Glomerular endothelial cell (primary cell): ENCODE measurements at places on chromosomes 11 and 22. TPM values are rescaled to one million over a fixed set of nuclear protein-coding genes. Genes with fewer than 3 reads are reported as not detected.

APOC3 gene
- not detected in 2 replicates for total RNA-seq

OR9G1 gene
- not detected in 2 replicates for total RNA-seq

LRRC55 gene
- 0.05 and 1.3 TPM in 2 replicates for total RNA-seq

OR5A1 gene
- total RNA-seq: not detected in 2 replicates

TMEM109 gene
- total RNA-seq: 123 and 167 TPM in 2 replicates

TRIOBP gene
- 128 and 133 TPM in 2 replicates for total RNA-seq

CCDC73 gene
- total RNA-seq: not detected in 2 replicates

RAB36 gene
- total RNA-seq: 3.5 and 7.8 TPM in 2 replicates

OR51A4 gene
- not detected in 2 replicates for total RNA-seq
